Neural crest cell (in vitro differentiated cells): ENCODE measurements at places on chromosomes 3 and 15.

GRCh38 chr15:31108836-31109235, 7.3 kb upstream of the TRPM1 start:
- no peaks in the 10 kb centered on the region for H3K4me1 ChIP-seq
- H3K4me3 ChIP-seq = no peak overlapping the region

DNA sequence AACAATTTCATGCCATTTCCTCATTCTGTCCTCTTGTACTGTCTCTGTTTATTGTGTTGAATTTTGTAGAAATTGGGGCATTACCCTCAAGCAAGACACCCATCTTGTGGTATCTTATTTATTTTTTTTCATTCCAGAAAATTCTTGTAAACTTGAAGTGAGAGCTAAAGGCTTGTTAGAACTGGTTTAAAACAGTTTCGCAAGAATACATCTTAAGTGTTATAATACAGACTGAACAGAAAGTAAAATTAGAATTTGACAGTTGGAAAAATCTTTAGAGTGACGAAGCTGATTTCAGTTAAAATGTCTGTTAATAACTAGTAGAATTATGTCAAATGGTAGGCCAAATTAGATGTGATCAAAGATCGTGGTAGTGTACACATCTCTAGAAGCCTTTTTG, 26.9 kb downstream of the RNF13 start:
- no peak overlapping the region for H3K4me3 ChIP-seq
- no peak overlapping the region for H3K27ac ChIP-seq
- peaks cover 41% of the 10 kb centered on the region for H3K36me3 ChIP-seq
- no peaks in the 10 kb centered on the region for H3K27me3 ChIP-seq
- no peak for DNase-seq

- H3K36me3 ChIP-seq = peaks cover 4% of the 10 kb centered on the region
- no peak overlapping the region for H3K27ac ChIP-seq
- H3K4me1 ChIP-seq = peaks cover 9% of the 10 kb centered on the region
- H3K27me3 ChIP-seq = no peaks in the 10 kb centered on the region
Measured at GRCh38 chr3:168044049-168044448, 51.7 kb downstream of the GOLIM4 start.

DNA sequence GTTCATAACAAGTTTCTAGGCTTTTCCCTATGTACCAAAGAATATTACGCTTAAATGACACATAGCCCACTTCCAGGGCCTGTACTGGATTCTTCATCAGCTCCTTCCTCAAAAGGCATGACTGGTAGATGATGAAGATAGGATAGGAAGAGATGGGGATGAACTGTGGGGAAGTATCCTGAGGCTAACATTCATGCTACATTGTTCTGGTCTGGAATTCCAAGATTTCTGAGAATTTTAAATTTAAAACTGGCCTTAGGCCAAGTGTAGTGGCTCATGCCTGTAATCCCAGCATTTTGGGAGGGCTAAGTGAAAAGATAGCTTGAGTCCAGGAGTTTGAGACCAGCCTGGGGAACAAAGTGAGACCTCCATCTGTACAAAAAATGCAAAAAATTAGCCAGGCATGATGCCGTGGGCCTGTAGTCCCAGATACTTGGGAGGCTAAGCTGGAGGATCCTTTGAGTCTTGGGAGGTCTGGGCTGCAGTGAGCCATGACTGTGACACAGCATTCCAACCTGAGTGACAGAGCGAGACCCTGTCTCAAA, 160.1 kb upstream of the PLAAT1 start:
- no peak overlapping the region for H3K4me3 ChIP-seq
- H3K27ac ChIP-seq = peak overlapping the region; percentile 30

- H3K4me3 ChIP-seq = peak overlapping the region; percentile 5
- no peak for DNase-seq
- peak overlapping the region; percentile 23 for H3K27ac ChIP-seq
- H3K36me3 ChIP-seq = peaks cover 2% of the 10 kb centered on the region
- no peaks in the 10 kb centered on the region for H3K27me3 ChIP-seq
- H3K4me1 ChIP-seq = peaks cover 13% of the 10 kb centered on the region
Measured at GRCh38 chr3:115428841-115429240, 194.5 kb upstream of the GAP43 start.

- H3K27me3 ChIP-seq = no peaks in the 10 kb centered on the region
- H3K4me3 ChIP-seq = no peak overlapping the region
- no peak overlapping the region for H3K27ac ChIP-seq
- DNase-seq = no peak
- H3K4me1 ChIP-seq = peaks cover 26% of the 10 kb centered on the region
Measured at GRCh38 chr3:155420406-155420805, 126.9 kb upstream of the STRIT1 start.

GRCh38 chr15:93019090-93019489, 69.9 kb downstream of the RGMA start:
- no peak overlapping the region for H3K27ac ChIP-seq
- H3K36me3 ChIP-seq = peaks cover 55% of the 10 kb centered on the region
- H3K27me3 ChIP-seq = no peaks in the 10 kb centered on the region
- H3K4me3 ChIP-seq = no peak overlapping the region
- no peak for DNase-seq

DNA sequence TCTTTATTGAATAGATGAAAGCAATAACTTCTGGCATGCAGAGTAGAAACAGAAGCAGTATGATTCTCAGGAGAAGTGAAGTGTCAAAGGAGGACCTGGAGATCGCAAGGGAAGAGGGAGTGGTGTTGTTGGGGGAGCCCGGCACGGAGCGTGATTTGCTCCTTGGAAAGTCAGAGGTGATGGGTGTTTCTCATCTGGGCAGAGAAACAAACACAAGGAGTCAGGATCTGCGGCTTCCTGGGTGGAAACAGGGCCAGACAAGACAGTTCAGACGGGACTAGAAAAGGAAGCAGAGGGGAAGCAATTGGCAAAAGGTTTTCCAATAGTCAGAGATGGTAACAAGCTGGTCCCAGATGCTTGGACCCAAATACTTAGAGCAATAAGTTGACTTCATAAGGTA, 34.4 kb upstream of the CCDC80 start:
- peaks cover 10% of the 10 kb centered on the region for H3K4me1 ChIP-seq
- no peaks in the 10 kb centered on the region for H3K27me3 ChIP-seq
- DNase-seq = no peak
- H3K4me3 ChIP-seq = no peak overlapping the region
- H3K27ac ChIP-seq = no peak overlapping the region

GRCh38 chr15:97012986-97013385, 682.5 kb downstream of the NR2F2 start:
- H3K27ac ChIP-seq = no peak overlapping the region
- peaks cover 2% of the 10 kb centered on the region for H3K36me3 ChIP-seq
- no peak for DNase-seq

DNA sequence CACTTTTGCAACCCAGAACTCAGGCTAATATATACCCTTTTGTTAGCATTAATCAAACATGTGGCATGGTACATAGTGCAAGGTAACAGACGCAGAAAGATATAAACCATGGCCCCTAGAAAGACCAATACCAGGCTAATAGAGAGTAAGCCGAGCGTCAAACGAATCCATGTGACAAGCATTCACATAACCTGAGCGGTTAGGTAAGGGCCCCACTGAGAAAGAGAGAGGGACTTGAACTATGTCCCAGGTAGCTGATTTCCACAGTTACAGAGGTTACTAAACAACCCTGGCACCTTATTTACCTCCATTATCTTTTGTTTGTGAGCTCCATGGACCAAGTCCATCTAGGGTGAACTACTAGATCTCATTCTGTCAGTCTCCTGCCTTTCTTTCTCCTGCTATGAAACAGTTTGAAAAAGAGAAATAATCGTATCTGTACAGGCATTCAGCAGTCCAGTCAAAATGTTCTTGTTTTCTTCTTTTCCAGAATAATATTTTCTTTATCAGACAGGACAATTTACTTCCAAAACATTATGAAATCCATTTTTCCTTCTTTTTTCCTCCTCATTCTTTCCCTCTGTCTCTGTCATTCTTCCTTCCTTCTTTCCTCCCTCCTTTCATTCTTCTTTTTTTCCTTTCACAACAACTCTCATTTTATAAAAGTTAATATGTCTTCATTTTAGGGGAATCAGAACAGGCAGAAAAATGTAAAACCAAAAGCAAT, 30.5 kb upstream of the TNFSF10 start:
- no peaks in the 10 kb centered on the region for H3K36me3 ChIP-seq
- no peak overlapping the region for H3K4me3 ChIP-seq
- no peaks in the 10 kb centered on the region for H3K4me1 ChIP-seq
- H3K27ac ChIP-seq = no peak overlapping the region
- no peak for DNase-seq
